CD8-positive, alpha-beta memory T cell (primary cell): ENCODE measurements at places on chromosomes 3 and 15.
A peak's percentile ranks its signal among the peaks of the same experiment; 100 is the strongest.

GRCh38 chr3:18354701-18355100, 70.4 kb downstream of the SATB1 start:
- DNase-seq: no peak

GRCh38 chr3:187740421-187741399, 4.6 kb downstream of the BCL6 start:
- peak; percentile 60 for DNase-seq

DNA sequence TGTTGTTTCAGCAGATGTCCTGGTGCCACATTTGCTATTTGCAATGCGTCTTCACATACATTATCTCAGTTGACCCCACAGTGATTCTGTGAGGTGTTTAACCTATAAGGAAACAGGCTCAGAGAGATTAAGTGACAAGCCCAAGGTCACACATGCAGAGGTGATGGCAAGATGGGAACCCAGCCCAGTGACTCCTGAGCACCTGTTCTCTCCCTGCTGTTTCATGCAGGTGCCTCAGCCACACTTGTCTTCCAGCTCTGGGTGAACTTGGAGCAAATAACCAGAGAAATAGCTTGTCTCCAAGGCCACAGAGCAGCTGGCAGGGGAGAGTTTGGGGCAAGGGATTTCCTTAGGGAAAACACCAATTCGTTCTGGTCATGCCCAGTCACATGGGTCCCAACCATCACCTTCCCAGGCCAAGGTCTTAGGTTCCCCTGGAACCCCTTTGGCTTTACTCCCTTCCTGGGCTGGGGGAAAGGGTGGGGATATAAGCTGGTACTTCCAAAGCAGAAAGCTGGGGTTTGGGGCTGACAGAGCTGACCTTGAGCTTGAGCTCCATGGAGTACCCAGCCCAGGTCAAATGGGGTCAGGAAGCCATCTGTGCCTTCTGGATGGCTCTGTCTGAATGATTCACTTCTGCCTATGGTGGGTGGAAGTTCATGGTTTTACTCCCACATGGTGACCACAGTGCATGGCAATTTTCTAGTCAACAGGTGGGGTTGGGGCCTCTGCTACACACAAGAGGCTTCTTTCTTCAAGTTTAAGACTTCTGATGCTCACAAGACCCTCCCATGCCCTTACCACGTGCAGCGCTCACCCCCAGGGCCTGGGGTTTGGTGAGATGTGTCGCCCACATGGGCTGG, 22.4 kb downstream of the LIPC start:
- DNase-seq: no peak

DNA sequence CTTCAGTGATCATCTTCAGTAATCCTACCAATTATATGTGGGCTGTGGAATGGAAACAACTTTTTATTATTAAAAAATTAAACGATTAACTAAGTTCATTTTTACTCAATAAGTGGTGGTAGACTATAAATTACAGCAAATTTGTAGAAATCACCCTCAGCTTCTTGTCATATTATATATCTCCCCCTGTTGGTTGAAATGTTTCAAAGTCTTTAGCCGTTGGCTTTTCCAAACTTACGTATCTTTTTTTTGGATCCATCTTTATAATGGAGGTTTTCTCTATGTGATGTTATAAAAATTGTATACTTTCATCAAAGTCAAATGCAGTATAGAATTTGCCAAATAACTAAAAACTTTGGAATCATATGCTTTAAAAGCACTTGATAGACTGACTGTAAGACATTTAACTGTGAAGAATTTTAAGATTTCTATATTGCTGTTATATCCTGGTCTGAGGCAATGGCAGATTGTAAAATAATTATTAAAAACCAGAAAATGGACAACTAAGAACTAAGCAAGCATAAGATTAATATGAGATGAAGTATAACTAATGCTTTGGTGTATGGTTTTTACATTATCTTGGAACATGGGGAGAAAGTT, 44.7 kb downstream of the ATP11B start:
- no peak for DNase-seq

- DNase-seq: peak; percentile 80
These were observed 130.2 kb upstream of the TPRG1 start for GRCh38 chr3:189041482-189042090.

DNA sequence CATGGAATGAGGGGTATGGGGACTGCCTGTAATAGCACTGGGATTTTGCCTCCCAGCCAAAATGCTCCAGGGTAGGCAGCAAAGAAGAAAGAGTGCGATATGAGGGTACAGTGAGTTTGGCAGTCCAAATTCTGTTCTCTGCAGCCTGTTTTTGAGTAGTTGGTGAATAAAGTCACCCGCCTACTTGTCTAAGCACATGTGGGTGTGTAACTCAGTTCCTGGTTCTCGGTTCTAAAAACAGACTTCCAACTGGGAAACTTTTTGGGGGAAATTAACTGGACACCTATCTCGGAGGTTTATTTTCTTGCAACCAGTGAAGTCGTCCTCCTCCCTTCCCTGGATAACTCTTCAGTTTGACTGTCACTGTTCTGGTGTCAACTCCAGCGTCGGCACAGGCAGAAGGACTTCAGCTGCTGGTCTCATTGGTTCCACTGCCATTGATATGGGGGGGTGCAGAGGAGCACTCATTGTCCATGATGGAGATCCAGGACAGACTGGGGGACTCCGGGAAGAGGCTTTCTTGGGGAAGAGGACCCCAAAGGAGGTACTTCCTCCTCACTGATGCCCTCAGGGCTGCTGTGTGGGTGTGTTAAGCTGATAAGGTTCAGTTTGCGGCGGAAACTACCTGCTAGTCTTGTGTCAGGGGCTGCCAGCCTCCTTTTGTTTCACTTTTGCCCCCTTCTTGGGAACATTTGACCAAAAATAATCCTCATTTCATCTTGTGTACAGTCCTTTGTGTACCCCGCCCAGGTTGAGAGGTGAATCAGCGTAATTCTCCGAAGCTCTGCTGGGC, 13.2 kb downstream of the GHRL start:
- no peak for DNase-seq

GRCh38 chr15:67744331-67745072, 80.8 kb upstream of the SKOR1 start:
- DNase-seq: no peak

GRCh38 chr3:172355836-172356235, 92.4 kb downstream of the GHSR start:
- DNase-seq: no peak

- DNase-seq: no peak
These were observed 5.7 kb downstream of the ABHD5 start for GRCh38 chr3:43696441-43696840.

DNA sequence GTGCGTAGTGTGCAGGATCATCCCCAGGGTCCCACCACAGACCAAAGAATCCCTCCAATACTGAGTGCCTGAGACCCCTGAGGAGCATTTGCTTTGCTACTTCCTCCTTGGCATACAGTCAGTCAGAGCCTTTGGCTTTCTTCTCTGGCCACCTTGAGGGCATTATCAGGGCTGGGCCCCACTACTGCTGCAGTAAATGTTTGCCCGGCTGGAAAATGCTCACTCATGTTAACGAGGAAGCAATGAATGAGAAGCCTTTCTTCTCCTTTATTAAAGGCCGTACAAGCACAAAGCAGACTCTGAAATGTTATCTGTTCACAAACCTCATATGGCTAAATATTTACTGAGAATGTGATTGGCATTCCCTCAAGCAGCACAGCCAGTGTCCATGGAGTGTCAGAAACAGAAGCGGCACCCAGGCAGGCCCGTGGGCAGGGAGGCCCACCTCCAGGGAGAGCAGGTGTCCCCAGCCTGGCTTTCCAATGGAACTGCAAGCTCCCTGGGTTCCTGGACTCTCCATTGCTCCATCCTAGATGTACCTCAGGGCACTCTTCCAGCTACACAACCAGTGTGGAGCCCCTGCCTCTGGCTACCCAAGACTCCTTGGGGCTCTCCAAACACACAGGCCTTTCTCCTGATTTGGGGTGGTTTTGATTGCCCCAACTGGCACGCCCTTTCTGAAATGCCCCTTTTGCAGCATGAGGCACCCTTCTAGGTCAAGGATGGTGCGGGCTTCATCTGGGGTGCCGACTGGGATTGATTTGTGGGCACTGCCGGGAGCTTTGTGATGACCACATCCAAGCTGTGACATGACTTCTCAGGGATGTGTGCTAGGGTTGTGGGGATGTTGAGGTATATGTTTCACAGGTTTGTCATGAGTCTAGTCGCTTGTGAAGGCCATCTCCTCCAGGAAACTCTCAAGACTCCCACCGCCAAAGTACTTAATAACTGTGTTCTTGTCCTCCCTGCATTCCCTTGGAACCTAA, 195.6 kb downstream of the FAM43A start:
- DNase-seq: no peak

DNA sequence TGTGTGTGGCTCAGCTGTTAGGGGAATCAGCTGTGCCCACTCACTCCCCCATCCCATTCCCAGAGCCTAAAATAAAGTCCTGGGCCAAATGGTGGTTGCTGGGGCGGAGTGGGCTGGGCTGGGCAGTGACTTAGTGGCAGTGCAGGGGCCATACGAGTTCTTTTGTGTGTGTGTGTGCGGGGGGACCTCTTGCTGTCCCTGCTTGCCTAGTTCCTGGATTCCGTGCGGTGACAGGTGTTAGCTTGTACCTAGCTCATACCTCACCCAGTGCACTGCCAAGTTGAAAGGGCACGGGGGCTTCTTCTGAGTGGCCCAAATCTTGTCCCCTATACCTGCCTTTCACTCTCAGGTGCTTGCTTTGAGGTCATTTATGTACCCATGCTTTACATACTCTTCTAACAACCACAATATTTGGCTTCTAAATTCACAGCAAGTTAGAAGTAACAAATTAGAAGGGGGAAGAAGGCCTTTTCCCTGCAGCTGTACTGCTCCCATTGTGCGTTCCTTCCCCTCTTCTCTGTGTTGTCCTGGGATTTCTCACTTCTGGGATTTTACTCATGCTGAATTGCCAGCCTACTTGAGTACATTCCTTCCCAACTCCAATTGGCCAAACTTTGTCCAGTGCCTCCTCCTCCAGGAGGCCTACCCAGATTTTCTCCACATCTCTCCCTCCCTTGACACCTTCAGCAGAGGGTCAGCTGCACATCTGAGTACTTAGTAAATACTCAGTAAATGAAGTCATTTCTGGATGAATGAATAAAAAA, 66.3 kb upstream of the POLG start:
- DNase-seq: no peak

- no peak for DNase-seq
These were observed 172.5 kb downstream of the ABHD5 start for GRCh38 chr3:43862992-43863805.

DNA sequence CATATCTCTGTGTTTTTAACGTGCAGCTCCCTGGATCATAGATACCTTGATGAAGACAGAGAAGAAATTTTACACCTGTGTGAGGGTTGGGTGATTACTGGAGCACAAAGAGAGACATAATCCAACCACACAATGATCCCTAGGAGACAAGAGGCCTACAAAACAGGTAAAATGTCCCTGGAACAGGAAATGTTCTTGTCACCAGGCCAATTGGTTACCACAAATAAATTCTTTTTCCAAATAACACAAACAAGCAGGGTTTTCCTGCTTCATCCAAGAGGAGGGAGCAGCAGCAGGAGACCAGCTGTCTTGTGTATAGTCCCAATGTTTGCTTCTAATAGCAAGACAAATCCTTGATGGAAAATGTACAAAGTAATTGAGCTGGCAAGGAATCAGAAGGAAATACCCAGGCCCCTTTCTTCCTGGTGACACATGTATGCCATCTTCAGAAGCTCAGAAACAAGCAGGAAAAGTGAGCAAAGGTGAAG, 1.4 kb downstream of the MGLL start:
- DNase-seq: no peak

DNA sequence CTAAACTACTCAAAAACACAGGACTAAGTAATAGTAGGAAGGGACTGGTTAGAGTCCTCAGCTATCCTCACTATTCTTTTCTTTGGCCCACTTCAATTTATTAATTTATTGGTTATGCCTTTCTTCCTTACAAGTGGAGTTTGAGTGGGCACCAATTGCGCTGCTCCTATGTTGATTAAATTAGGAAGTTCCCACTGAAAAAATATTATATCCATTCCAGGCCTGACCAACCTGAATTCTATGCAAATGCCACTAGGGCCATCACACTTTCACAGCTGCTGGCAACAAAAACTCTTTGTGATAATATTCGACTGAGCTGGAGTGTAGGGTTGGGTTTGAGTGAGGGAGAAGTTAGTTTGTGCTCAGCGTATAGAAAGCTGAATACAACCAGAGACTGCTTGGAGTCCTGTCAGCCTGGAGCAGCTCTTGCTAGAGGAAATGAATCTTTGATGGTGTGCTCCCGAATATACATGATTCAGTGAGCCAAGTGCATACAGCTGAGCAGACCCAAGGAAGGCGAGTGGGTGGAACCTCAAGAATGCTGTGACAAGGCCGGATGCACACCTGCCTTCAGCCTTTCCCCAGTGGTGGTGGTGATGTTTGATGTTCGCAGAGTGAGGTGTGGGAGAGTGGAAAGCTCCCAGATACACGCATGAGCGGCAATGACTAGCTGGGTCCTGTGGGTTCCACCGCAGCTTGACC, 1.5 kb downstream of the ARHGEF3 start:
- peak; percentile 71 for DNase-seq

- DNase-seq: no peak
These were observed 93.8 kb upstream of the SLC4A7 start for GRCh38 chr3:27578032-27578431.

GRCh38 chr3:172629470-172629869, 81.4 kb downstream of the NCEH1 start:
- no peak for DNase-seq

- DNase-seq: peak; percentile 88
These were observed at the start of gene OXSM for GRCh38 chr3:25789596-25790556. Gene OXSM, plus strand, starts transcription at chr3:25790090. Its CDS starts 931 bp downstream, at chr3:25791021.

DNA sequence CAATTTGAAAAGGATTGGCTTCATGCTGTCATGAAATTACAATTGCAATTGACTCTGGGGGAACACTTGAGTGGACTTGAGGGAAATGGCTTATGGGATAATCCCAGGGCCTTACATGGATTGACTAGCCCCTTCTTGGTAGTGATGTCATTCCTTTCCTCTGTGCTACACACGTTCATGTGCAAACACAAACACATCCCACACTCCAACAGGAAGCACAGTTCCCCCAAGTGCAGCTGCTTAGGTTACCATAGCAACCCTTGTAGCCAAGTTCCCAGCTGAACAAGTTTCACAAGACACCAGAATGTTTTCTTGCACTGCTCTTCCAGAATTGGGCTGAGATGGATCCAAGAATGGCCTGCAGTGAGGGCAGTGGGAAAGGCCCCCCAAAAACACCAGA, 217.0 kb downstream of the ZNF621 start:
- DNase-seq: no peak

GRCh38 chr3:72744330-72744729, 103.9 kb downstream of the SHQ1 start:
- no peak for DNase-seq

DNA sequence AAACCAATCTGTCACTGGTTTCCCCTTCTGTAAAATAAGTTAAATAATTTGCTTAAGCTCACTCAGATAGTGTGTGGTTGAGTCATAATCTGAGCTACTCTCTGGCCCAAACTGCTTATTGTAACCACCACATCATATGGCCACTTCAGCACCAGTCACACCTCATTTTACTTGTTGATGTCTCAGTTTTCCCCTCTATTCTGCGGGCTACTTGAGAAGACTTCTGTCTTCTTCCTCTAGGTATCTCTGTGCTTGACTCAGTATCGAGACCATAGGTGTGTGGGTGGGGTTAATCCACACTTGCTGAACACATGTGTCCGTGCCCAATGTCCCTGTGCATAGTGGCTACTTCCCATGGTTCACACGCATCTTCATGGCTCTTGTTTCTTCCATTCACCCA, 32.9 kb downstream of the CRYGS start:
- no peak for DNase-seq
